CD4-positive, alpha-beta memory T cell (primary cell): ENCODE measurements at places on chromosomes 6 and 20.

- DNase-seq, result no peak
These were observed 100.5 kb upstream of the STXBP5 start for GRCh38 chr6:147103694-147104093.

DNA sequence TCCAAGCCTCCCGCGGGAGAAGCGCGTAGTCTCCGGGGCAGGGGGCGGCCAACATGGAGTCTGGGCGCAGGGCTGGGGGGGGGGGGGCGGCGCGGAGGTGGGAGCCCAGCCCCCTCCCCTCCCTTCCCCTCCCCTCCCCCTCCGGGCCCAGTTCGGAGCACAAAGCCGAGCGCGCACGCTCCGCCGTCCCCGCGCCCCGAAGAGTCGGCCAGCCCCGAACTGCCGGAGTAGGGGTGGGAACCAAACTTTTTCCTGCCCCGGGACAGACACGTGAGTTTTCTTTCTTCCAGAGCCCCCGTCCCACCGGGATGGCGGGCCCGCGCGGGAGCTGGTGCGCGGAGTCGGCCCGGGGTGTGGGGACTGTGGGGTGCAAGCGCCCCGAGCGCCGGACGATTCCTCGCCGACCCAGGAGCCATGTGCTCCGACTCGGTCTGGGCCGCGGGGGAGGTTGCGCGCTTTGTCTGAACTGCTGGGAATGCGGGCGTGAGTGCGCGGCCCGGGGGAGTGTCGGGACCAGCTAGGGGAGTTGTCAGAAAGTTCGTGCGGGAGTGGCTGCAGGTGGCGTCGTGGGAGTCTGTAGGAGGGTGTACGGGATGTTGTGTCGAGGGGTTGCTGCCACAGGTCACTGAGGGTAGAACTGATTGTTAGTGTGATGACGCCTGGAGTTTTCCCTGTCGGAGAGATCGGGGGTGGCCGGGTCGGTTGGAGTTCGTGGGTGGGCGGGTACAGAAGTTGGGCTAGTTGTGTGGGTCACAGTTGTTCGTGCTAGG is 1.2 kb downstream of the TGIF2 start:
- DNase-seq, result peak; percentile 60

- DNase-seq, result no peak
These were observed 37.6 kb upstream of the GFOD1 start for GRCh38 chr6:13524801-13525508.

DNA sequence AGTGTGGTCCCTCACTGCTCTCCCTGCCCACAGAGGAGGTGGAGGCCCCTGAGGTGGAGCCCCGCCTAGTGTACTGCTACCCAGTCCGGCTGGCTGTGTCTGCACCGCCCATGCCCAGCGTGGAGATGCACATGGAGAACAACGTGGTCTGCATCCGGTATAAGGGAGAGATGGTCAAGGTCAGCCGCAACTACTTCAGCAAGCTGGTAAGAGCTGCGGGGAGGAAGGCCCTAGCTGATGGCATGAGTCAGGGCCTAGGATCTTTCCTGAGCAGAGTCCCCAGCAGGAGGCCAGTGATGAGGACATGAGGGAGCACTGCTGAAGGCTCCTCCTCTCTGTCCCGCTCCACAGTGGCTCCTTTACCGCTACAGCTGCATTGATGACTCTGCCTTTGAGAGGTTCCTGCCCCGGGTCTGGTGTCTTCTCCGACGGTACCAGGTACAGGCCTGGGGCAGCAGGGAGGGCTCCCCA is 11.2 kb downstream of the PCIF1 start:
- no peak for DNase-seq

GRCh38 chr6:77425671-77426070 is 37.6 kb downstream of the HTR1B start:
- no peak for DNase-seq

- no peak for DNase-seq
These were observed 171.3 kb downstream of the HS3ST5 start for GRCh38 chr6:114171473-114171872.

DNA sequence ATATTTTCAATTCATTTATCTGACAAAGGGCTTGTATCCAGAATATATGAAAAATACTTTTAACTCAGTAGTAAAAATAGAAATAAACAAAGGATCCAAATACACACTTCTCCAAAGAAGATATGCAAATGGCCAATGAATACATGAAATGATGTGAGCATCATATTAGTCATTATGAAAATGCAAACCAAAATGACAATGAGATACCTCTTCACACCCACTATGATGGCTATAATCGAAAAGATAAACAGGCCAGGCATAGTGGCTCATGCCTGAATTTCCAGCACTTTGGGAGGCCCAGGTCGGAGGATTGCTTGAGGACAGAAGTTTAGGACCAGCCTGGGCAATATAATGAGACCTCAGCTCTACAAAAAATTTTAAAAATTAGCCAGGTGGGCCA is 33.8 kb upstream of the SMAP1 start:
- no peak for DNase-seq

GRCh38 chr20:46226602-46227001 is 81.7 kb downstream of the CDH22 start:
- no peak for DNase-seq

GRCh38 chr6:151430886-151431285 is 21.0 kb downstream of the RMND1 start:
- DNase-seq, result no peak

DNA sequence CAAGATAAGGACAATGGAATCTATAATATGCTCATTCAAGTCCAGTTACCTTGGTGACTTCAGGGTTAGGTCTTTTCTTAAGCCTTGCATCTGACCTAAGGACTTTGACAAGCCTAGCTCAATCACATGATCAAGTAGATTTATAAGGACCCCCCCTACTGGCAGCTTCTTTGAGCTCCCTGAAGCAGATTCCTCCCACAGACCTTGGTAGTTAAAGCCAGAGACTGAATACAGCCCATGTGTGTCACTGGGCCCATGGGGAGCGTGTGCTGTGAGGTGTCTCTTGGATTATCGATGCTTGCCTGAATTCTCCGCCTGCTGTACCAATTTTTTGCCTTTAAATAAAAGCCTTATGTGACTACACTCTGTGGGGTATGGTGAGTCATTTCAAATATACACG is 372.7 kb upstream of the RGS17 start:
- DNase-seq, result no peak

- DNase-seq, result no peak
These were observed 46.3 kb upstream of the SCML4 start for GRCh38 chr6:107870381-107870780.

DNA sequence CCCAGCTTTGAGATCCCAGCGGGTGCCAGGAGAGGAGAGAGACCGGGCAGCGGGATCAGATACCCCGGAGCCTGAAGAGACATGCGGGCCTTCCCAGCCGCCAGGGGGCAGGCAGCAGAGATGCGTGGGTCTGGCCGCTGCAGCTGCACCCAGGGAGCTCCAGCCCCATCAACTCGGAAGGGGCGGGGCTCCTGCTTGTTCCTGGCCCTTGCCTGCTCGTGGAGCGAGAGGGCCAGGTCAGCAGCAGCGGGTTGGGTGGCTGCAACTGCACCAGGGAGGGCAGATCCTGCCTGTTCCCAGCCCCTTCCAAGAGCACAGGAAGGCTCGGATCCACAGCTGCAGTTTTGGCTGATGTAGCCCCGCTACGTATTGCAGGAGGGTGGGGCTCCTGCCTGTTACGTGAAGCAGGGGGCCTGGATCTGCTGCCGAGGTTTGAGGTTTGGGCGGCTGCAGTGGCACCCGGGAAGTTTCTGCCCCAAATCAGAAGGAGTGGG is 532.8 kb downstream of the RFPL4B start:
- peak; percentile 9 for DNase-seq

DNA sequence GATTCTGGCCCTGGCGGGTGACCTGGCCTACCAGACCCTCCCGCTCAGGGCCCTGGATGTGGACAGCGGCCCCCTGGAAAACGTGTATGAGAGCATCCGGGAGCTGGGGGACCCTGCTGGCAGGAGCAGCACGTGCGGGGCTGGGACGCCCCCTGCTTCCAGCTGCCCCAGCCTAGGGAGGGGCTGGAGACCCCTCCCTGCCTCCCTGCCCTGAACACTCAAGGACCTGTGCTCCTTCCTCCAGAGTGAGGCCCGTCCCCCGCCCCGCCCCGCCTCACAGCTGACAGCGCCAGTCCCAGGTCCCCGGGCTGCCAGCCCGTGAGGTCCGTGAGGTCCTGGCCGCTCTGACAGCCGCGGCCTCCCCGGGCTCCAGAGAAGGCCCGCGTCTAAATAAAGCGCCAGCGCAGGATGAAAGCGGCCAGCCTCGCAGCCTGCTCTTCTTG is 868 bp upstream of the SLC2A4RG start:
- DNase-seq, result peak; percentile 47

DNA sequence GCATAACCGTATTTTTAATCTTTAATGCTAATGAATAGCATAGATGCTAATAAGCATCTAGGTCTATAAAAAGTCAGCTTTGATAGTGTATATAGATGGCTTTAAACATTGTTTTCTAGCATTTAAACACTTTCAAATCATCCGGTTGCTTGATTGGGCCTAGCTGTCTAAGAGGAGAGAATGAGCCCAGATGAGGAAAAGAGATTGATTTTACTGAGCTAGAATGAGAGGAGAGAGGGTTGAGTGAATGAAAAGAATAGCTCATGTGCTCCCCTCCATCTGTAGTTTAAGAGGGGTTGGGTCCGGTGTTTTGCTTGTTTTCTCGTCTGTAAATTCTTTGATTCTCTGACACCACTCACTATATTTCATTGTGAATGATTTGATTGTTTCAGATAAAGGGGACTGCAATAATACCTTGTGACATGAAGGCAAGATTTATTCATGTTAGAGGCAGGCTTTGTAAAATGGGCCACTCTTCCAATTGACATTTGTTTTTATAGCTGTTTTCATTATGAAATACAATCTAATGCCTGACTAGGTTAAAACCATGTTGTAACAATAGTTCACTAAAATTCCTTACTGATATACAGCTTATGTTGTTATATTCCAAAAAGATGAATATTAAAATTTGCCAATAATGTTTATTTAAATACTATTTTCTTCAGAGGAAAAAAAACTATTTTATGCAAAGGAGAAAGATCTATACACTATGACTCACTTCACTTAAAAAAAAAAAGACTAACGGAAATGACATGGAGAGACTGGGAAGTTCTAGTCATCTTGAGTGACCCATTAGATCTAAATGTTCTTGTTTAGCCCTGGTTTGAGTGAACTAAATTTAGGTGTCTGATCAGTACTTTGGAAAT is 3.2 kb downstream of the PTPN1 start:
- DNase-seq, result no peak

- DNase-seq, result peak; percentile 68
These were observed 8.2 kb upstream of the CCDC167 start for GRCh38 chr6:37507690-37508421.

- DNase-seq, result peak; percentile 53
These were observed 193.4 kb downstream of the BACH2 start for GRCh38 chr6:90103056-90103800.

GRCh38 chr6:141472162-141472928 is 660.4 kb upstream of the GJE1 start:
- DNase-seq, result no peak

- DNase-seq, result peak; percentile 94
These were observed at the start of gene CST7 for GRCh38 chr20:24948939-24949679. Gene CST7 (plus strand): TSS chr20:24949269. CDS start chr20:24949506, 237 bp downstream.

DNA sequence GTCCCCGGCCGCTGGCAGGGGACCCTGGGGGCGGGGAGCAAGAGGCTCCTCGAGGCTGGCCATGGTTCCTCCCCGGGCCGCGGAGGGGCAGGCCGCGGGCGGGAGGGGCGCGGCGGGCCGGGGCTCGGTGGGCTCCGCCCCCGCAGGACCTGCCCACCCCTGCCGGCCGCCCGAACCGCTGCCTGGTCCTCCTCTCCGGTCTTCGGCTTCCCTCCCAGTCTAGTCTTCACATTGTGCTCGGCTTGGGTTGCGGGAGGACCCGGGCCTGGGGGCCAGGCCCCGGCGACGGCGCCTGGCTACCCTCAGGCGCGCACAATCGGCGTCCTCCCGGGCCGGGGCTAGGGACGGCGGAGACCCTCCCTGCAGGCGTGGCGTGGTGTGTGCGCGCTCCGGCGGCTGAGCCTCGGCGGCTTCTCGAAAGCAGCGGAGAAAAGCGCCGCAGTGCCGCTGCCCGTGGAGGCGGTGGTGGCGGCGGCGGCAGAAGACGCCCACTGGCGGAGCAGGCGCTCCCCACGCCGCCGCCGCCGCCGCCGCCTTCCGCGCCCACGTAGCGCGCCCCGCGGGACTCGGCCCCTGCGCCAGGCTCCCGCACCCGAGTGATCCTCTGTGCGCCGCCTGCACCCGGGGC is at the start of gene PDE10A:
TSS of gene PDE10A (minus strand) at position 493 of the 628 bp plus-strand sequence. CDS start at position 63, 430 bp downstream.
- no peak for DNase-seq

DNA sequence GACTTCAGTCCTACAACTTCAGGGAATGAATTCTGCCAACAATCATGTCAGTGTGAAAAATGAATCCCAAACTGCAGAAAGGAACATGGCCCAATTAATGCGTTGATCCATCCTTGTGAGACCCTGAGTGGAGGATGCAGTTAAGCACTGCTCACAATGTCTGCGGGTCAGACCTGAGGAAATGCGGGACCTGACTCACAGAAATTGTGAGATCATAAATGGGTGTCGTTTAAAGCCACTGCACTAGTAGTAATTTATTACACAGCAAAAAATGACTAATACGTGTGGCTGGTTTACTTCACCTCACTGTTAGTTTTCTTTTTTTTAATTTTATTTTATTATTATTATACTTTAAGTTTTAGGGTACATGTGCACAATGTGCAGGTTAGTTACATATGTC is 505.0 kb downstream of the PRKN start:
- no peak for DNase-seq

DNA sequence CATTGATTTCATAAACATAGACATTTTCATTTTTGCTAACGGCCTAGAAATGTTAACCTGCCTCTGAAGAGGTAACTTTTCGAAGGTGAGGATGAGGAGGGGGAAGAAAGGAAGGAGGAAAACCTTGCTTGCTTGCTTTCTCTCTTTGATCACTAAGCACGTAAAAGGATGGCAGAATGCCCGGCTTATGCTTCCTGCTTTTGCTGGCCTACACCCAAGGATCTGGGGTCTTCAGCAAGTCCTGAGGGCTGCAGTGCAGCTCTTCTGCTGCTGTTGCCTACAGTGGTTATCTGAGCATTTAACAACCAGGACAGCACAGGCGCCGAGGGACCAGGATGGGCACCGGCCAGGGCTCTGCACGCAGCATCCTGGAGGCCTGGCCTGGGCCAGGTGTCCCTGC is 150.8 kb upstream of the TAB2 start:
- DNase-seq, result no peak

- DNase-seq, result no peak
These were observed 3.1 kb downstream of the SYNJ2 start for GRCh38 chr6:157984686-157985225.

- DNase-seq, result no peak
These were observed 179.1 kb upstream of the EYA4 start for GRCh38 chr6:133062077-133062476.

DNA sequence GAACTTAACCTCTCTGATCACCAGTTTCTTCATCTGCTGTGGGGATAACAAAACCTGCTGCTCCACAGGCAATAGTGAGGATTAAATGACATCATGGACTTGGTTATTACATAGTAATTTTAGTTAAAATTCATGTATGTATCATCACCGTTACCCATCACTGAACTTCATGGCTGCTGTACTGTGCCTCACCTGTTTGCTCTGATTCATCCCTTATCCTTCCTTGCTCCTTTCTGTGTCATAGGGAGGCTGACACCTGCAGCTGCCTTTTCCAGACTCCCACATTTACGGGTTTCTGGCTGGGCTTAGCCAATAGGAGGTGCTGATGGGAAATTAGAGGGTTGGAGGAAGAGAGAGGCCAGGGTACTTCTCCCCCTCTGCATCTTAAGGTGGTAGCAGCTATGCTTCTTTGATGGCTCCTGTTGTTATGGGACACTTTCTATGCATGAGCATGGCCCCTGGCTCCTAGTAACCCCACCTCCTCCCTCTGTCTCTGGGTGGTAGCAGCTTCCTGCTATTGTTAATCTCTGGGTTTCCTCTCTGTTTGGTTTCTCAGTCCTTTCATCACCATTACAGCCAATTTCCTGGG is 332.1 kb downstream of the DHX35 start:
- DNase-seq, result no peak
